Heart left ventricle (tissue), 16 donors: ENCODE measurements at places on chromosomes 2 and 18.

DNA sequence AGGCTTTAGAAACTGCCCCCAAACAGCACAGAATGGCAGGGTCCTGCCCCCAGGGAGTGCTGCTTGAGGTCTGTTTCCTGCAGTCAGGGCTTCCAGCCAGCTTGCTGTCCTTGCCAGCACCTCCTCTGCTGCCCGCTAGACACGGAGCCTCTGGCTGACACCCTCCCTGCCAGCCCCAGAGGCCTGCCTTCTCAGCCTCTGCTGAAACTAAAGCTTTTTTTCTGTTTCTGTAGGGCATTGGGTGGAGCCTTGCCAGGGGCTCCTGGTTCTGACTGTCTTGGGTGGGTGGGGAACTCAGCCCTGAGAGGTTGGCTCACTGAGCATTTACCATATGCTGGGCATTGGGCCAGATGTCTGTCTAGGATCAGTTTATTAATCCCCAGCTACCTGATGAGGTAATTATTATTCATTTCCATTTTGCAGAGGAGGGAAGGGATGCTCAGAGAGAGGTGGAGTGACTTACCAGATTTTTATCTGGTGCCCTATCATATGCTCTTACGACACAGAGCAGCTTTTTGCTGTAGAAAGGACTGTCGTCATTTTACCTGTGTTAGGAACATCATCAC lies 35.4 kb downstream of the INPP4A start:
- DNase-seq: peak; percentile 79

GRCh38 chr2:235610696-235611257 lies 116.9 kb downstream of the AGAP1 start:
- no peak for DNase-seq

GRCh38 chr18:35747894-35748472 lies 166.4 kb downstream of the GALNT1 start:
- DNase-seq: no peak

GRCh38 chr2:242075168-242075567 lies 205.6 kb downstream of the RTP5 start:
- no peak for DNase-seq

GRCh38 chr2:69589973-69590652 lies 53.4 kb downstream of the AAK1 start:
- DNase-seq: peak; percentile 50

- no peak for DNase-seq
Observed at GRCh38 chr2:69203166-69203985, 183.7 kb downstream of the GFPT1 start.

DNA sequence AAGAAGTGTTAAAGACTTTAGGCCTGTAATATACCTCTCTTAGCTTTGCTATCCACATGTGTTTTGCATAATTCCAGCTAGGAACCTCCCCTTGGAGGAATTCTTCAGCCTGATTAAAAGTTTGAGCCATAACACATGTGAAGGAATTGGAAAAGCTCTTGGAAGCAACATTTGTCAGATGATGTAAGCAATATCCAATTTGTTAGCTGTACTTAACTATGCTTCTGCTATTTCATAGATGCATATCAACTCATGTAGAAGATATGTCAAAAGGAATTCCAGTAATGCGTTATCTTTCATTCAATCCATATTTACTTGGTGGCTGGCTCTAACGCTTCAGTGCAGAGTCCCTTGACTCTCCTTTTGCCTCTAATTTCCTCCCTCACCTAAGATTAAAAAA lies 46.2 kb downstream of the PKP4 start:
- DNase-seq: no peak

GRCh38 chr2:121372721-121373353 lies 87.8 kb upstream of the TFCP2L1 start:
- DNase-seq: no peak
